Foreskin keratinocyte (primary cell): ENCODE measurements at places on chromosomes 1 and 21. TPM values are rescaled to one million over a fixed set of nuclear protein-coding genes. Genes with fewer than 3 reads are reported as not detected.

Gene ANGPTL3
- polyA plus RNA-seq = not detected in 2 replicates

Gene C1orf115
- 0.92 and 1.1 TPM in 2 replicates for polyA plus RNA-seq

Gene FLG2
- 0.03 and 0.04 TPM in 2 replicates for polyA plus RNA-seq

Gene ATP5PB
- polyA plus RNA-seq = 322 and 382 TPM in 2 replicates

Gene TP73
- polyA plus RNA-seq = 0.44 and 0.59 TPM in 2 replicates
